ENCODE measurements at places on chromosomes 2 and 18. TPM values are rescaled to one million over a fixed set of nuclear protein-coding genes. Genes with fewer than 3 reads are reported as not detected.

- no peak for DNase-seq
Observed at GRCh38 chr18:48580782-48581181, 42.0 kb downstream of the CTIF start.

GRCh38 chr2:227853765-227854271 is 17.6 kb upstream of the DAW1 start:
- DNase-seq = no peak

GRCh38 chr18:51537487-51537886 is 340.0 kb upstream of the MEX3C start:
- DNase-seq = peak; percentile 56

- peak; percentile 37 for DNase-seq
Observed at GRCh38 chr2:237503201-237503600, 16.1 kb downstream of the MLPH start.

- no peak for DNase-seq
Observed at GRCh38 chr2:230447036-230447435, 31.0 kb downstream of the SP100 start.

GRCh38 chr2:106208874-106209273 is 14.8 kb upstream of the UXS1 start:
- DNase-seq = no peak

GRCh38 chr18:10456718-10457117 is 2.3 kb downstream of the APCDD1 start:
- DNase-seq = no peak

GRCh38 chr2:18703555-18703954 is 114.2 kb upstream of the NT5C1B start:
- DNase-seq = no peak

GRCh38 chr2:218517434-218518206 is 50.5 kb downstream of the USP37 start:
- no peak for DNase-seq

- DNase-seq = no peak
Observed at GRCh38 chr18:38951633-38952032, 1386.0 kb upstream of the CELF4 start.

DNA sequence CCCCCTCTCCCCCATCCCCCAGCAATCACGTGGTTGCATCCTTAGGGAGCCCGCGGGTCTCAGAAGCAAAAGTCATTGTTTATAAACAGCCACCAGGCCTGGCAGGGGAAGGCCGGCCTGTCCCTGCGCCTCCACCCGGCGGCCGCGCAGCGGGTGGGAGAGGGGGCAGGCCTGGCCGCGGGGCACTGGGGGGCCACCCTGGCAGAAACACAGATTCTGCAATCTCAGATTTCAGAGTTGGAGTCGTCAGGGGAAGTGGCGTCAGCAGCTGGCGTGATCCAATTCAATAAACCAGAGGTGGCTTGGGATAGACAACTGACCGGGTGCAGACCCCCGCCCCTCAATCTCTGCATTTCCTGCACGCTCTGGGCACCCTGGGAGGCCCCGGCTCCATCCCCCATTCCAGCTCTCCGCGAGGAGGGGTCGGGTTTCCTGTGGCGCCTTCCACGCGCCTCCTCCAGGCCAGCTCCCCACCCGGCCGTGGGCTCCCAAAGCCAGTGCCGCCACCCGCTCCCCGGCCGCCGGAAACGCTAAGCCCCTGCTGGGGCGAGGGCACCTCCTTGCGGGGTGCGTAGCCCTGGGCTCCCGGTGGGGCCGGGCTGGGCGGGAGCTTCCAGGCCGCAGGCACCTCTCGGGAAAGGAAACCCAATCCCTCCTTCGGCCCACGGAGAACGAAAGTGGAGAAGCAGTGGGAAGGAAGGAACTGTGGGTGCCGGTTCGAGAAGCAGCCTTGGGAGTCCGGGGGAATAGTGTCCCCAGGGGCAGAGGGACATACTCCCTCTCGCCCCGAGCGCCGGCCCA is 1.1 kb downstream of the BIN1 start:
- DNase-seq = peak; percentile 80

DNA sequence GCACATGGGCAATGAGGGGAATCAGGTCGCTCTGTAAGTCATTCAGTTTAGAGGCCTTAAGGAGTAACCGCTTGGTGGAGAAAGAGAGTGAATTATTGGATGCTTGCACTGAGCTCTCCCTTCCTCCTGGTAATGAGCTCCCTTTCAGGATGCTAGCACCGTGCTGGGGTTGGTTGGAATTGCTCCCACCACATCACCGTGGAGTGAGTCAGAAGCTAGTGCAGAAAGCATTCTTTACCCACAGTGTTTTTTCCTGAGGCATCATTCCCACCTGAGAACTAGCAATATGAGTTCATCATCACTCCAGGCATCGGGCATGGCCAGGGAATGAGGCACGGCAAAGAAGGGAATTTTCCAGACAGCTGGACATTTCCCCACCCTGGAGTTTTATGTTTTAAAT is 57.6 kb downstream of the ITGB6 start:
- no peak for DNase-seq

DNA sequence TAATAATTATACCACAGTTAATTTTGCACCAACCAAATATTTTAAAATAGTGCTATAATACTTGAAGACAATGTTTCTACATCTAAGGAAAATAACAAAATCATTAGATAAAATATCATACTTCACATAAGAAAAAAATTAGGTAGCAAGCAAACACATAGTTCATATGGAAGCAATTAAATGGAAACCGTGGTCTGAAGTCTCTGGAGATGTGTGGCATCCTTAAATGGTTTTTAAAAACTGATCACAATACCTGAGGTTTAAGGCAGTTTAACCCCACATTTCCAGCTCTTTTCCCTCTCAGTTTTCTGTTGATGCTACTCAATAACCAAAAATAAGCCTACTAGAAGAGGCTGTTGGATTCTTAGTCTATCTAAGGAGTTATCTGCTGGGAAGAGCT is 71.3 kb downstream of the ASXL2 start:
- DNase-seq = no peak

DNA sequence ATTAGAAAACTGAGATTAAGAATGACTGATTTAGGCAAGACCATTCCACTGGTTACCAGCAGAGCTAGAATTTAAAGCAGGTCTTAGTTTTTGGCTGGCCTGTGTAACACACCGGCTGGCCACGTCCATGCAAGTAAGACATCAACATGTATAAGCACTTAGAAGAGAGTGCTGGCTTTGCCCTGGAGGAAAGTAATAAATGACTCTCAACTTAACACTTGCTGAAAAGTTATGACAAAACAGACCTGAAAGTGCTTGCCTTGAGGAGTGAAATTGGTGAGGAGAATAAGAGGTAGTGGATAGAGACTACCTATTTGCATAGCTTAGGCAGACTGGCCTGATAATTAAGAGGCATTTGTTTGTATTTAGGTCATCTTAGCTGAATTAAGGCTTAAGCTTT is 165.7 kb upstream of the KCNJ3 start:
- no peak for DNase-seq

DNA sequence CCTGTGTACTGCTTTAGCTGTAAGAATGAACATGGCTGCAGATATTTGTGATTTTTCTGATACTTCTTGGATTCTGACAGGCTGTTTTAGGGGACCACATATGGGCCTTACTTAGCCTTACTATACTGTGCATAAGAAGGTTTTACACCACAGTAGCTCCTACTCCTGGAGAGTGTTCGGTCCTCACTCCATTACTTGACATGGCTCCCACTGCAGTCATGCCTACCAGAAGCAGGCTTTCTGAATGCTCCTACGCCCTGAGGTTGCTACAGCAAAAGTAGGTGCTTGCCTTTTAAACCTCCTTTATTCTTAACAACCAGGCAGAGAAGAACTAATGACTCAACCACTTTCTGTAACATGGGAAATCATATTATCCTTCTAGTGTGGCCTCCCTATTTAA is 125.2 kb upstream of the MAP2 start:
- no peak for DNase-seq

DNA sequence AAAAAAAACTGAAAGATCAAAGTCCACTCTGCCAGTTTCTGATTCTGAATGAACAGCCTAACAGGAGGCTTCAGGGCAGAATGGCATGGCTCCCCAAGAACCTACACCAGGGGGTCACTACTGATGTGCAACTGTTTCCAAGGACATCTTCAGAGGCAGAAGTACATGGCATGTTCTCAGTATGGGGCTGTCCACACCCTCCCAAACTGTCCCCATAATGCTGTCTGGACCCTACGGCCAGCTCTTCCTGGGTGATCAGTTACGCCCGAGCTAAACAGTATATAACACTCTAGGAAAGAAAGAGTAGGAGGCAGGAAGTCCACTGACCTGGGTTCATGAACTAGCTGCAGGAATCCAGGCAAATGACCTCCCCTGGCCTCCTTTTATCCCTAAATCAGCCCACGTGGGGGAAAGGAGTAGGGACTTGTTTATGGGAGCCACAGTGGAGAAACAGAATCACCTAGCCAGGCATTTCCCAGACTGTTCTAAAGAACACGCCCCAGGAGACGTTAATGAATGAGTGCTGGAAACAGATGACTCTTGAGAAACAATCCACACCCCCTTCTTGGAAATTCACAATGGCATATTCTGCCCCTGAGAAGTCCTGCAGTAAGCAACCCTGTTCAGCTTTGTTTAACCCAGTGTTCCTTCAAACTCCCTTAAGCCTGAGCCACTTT is 2.5 kb downstream of the TMBIM1 start:
- DNase-seq = peak; percentile 77

Gene GYPC
- polyA plus RNA-seq = 61.9 TPM

Gene LOXHD1
- not detected for polyA plus RNA-seq

Gene AMER3
- not detected for polyA plus RNA-seq

Gene DCC
- not detected for polyA plus RNA-seq

Gene MRPL33
- polyA plus RNA-seq = 312 TPM

All from kidney (tissue), 22 donors.